ENCODE measurements at places on chromosomes 16 and 17. TPM values are rescaled to one million over a fixed set of nuclear protein-coding genes. Genes with fewer than 3 reads are reported as not detected.

The AGRP gene
- polyA plus RNA-seq, result not detected

The PTGES3L gene
- polyA plus RNA-seq, result 3.3 TPM

The NLRP1 gene
- polyA plus RNA-seq, result 29.3 TPM

The RNF112 gene
- 0.60 TPM for polyA plus RNA-seq

The TP53 gene
- 27.6 TPM for polyA plus RNA-seq

The C17orf50 gene
- polyA plus RNA-seq, result not detected

The DOC2B gene
- not detected for polyA plus RNA-seq

The TNFRSF13B gene
- not detected for polyA plus RNA-seq

The ASB16 gene
- not detected for polyA plus RNA-seq
